Natural killer cell (primary cell): ENCODE measurements at places on chromosomes 13 and 19. TPM values are rescaled to one million over a fixed set of nuclear protein-coding genes. Genes with fewer than 3 reads are reported as not detected.

Gene SULT2A1
- not detected for total RNA-seq

Gene URAD
- total RNA-seq = not detected

Gene PINLYP
- total RNA-seq = 1.7 TPM

Gene PSG3
- total RNA-seq = not detected

Gene ZNF135
- 4.3 TPM for total RNA-seq

Gene CNMD
- not detected for total RNA-seq

Gene KIR3DL1
- total RNA-seq = 97.1 TPM

Gene FRY
- total RNA-seq = 27.4 TPM

Gene ZFP36
- 1,769 TPM for total RNA-seq
